ENCODE measurements at places on chromosomes 16 and 17.

DNA sequence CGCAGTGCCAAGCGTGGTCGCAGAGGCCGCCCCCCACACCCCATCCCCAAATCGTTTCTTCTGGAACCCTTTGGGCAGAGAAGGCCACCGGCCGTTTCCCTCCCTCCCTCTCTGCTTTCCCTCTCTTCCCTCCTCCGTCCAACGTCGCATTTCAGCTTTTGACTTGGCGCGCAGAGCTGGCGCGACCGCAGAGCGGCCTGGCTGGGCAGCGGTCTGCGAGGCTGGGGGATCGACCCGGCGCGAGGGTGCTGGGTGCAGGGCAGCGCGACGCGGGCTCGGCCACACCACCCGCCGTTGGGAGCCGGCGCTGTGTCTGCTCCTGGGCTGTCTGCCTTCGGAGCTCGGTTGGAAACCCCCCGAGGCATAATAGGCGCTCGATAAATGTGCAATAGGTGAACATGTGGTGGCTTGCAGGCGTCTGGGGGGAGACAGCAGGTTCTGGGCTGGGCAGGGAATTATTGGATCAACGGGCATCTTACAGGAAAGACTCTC lies 2.8 kb upstream of the NTN3 start:
- no peak for DNase-seq

- no peak for DNase-seq
These were observed 6.2 kb downstream of the RTN4RL1 start for GRCh38 chr17:2018716-2019510.

- DNase-seq: no peak
These were observed 1.4 kb downstream of the FMNL1 start for GRCh38 chr17:45222996-45223538.

DNA sequence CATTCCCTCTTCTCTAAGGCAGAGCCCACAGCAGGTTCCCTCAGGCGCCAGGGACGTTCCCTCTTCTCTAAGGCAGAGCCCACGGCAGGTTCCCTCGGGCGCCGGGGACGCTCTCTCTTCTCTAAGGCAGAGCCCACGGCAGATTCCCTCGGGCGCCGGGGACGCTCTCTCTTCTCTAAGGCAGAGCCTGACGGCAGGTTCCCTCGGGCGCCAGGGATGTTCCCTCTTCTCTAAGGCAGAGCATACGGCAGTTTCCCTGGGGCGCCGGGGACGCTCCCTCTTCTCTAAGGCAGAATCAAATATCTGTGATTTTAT lies 24.3 kb downstream of the ACSF3 start:
- DNase-seq: no peak

DNA sequence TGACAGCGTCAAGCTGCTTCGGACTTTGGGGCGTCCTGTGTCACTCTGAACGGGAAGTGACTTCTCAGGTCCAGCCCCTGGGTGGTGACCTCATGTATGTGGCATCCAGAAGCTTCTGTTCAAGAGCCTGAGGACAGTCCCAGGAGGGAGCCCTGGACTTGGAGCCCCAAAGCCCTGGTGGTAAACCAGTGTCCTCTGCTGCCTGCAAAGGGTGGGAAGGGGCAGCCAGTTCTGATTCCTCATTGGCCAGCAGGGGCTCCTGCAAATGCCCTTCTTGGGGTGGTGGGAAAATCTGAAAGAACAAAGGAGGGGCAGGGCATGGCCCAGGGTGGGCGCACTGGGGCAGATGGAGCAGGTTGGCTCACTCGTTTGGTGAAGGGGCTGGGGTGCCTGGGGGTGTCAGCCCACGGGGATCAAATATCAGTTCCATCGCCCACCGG lies 1.6 kb downstream of the OSGIN1 start:
- no peak for DNase-seq

DNA sequence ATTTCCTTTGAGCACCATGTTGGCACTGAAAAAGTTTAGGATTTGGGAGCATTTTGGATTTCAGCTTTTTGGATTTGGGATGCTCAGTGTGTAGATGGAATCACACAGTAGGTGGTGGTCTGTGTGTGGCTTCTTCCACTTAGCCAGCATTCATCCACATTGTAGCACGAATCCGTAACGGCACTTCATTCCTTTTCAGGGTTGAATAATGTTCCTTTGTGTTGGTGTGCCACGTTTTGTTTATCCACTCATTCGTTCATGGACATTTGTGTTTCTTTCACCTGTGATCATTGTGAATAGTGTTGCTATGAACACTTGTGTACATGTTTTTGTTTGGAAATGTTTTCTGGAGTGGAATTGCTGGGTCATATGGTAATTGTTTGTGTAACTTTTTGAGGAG lies 85.1 kb downstream of the RAP1GAP2 start:
- DNase-seq: no peak

DNA sequence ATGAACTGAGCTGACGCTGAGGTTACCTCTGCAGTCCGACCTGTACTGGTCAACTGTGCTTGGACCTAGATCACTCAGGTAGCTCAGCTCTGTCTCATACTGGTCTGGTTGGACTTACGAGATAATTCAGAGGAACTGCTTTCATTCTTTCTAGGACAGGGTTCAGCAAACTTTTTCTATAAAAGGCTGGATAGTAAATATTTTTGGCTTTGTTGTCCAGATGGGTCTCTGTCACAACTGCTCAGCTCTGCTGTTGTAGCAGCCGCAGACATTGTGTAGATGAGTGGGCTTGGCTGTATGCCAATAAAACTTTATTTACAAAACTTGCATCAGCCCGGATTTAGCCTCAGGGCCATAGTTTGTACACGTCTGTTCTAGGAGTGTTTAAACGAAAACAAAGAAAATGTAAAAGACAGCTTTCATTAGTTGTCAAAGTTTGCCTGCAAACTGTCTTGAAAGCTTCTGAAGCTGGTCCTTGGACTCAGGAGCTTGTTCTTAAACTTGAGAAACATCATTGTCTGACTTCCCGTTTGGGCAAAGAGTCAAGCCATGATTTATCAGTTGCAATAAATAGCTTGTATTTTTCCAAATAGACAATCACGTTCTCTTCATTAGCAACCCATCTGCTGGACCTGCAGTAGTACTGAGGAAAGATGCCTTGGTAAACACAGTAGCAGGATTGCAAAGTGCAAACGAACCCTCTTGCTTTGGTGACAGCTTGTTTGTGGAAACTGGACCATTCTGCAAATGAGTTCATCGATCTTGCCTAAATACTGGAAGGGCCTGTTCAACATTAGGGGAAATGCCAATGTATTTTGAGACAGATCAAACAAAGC lies 253.4 kb downstream of the SNX29 start:
- DNase-seq: no peak

DNA sequence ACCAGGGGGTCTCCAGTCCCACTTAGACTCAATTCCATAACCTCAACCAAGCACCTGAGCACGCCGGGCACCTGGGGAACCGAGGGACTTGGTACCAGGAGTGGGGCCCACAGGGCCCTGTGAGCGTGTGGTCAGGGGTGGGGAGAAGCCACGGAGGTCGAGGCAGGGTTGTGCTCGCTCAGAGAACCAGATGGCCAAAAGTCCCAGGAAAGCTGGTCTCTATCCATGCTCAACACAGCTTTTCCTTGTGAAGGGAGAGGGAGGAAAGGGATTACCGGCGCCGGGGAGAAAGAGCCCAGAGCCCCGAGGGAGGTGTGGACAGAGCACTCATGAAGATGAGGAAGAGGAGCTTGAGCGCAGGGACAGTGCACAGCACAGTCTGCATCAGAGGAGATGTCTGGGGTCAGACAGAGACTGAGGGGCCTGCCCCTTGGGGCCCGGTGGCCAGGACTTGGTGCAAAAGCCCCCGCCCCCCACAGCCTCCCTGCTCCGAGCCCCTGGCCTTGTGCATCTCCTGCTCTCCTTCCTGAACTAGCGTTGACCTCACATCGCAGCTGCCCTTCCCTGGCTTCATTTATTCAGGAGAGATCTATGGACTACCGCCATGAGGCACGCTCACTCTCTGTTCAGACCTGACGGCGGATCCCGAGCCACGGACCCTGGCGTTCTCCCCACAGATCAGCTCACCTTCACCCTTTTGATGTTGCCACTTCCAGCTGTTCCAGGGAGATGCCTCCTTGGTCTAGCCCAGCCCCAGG lies 355.4 kb upstream of the TNRC6C start:
- DNase-seq: peak; percentile 40

GRCh38 chr17:57935833-57936807 lies 19.1 kb downstream of the CUEDC1 start:
- DNase-seq: no peak

GRCh38 chr17:68290955-68291835 lies at the start of the genes ARSG and SLC16A6:
Gene ARSG (plus strand): TSS chr17:68291495. CDS start chr17:68307494, 15,999 bp downstream.
Gene SLC16A6 (minus strand): TSS chr17:68291127. CDS start chr17:68278320, 12,807 bp downstream.
- DNase-seq: peak; percentile 94

GRCh38 chr17:50758524-50758923 lies 8.8 kb downstream of the ANKRD40CL start:
- no peak for DNase-seq

DNA sequence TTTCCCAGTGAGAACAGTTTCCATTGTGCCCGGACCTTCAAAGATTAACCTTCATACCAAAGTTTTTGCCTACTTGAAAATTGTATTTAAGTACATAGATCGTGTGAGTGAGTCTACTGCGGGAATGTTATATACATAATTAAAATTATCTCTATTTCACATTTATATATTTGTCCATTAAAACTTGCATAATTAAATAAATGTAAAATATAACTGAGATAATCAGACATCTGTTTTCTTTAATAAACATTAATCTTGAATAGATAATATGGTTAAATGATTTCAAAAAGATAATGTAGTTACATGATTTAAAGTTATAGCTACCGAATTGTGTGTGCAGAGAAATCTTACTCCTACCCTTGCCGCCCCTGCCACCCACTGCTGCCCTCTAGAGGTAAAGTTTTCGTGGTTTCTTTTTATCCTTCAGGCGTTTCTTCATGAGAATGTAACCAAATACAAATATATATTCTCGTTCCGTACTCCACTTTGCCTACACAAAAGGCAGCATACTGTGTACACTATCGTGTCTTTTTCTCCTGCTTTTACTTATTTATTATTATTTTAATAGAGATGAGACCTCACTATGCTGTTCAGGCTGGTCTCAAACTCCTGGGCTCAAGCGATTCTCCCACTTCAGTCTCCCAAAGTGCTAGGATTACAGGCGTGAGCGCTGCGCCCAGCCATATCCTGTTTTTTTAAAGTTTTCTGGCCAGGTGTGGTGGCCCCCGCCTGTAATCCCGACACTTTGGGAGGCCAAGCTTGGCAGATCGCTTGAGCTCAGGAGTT lies 35.6 kb downstream of the RPA1 start:
- DNase-seq: no peak

DNA sequence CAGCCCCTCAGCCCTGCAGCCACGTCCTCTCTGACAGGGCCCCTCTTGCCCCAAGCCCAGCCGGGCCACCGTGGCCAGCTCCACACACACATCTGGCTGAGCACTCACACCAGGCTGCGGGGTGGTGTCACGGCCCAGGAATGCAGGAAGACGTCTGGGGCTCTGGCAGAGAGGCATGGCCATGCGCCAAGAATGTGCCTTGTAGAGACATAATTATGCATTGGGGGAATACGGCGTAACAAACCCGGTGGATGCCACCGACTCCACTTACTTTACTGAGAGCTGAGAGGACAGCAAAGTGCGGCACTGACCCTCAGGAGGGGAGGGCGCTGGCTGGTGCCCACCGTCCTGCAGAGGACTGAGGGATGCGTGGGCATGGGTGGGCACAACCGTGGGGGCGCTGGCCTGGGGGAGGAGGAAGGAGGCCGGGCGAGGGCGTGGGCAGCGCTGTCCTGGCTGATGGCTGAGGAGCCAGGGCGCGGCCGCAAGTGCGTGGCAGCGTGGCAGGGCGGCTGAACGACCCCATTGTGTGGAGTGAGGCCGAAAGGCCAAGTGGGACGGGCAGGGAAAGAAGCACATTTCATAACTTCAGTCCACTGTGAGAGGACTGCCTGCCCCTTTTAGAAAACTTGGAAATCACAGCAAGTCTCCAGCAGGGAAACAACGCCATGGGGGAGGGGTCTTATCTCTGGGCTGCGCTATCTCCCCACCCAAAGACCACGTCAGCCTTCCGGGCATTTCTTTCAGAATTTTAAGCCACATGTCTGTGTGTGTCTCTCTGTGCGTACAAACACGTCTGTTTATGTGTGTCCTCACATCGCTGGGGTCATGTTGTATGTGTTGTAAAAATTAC lies 30.6 kb downstream of the METRNL start:
- DNase-seq: no peak

DNA sequence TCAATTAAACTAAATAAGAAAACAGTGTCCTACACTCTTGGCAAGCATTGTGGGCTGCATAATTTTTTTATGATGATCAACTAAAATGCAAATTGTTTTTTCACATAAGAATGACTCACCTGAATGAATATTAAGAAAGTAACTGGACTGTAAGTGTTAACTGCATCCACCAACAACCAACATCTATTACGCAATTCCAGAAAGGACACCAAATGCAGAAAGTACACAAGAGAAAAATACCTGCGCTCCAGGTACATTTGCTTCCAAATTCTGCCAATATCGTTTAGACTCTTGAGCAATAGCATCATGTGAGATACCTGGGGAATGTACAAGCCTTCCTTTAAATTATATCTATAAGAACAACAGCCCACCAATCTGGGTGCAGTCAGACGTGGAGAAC lies 19.8 kb upstream of the TXNDC11 start:
- no peak for DNase-seq

GRCh38 chr16:66423177-66423576 lies 3.9 kb upstream of the BEAN1 start:
- no peak for DNase-seq

DNA sequence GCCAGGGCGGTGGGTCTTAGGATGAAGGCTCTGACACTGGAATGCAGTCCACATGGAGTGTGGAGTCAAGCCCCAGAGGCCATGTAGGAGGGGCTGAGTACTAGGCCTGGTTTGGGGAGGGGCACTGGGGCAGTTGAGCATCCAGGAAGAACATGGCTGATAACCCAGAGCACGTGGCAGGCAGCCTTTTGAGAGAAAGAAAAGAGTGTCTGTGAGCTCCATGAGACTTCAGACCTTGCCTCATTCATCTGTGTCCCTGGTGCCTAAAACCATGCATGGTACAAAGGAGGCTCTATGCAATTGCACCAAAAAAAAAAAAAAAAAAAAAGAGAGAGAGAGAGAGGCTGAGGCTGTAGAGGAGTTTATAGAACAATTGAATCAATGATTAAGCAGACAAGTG lies 14.6 kb downstream of the SLC46A1 start:
- DNase-seq: no peak

All from activated CD8-positive, alpha-beta memory T cell treated with anti-CD3 and anti-CD28 coated beads for 24 hours (primary cell).